ENCODE measurements at places on chromosomes 4 and X. TPM values are rescaled to one million over a fixed set of nuclear protein-coding genes. Genes with fewer than 3 reads are reported as not detected.

The UBL4A gene
- total RNA-seq, result 39.1 TPM

GRCh38 chr4:104446431-104447278, 48.0 kb downstream of the CXXC4 start:
- DNase-seq, result no peak

GRCh38 chr4:4461850-4462249, 74.9 kb downstream of the NSG1 start:
- DNase-seq, result no peak

The PHKA1 gene
- not detected for total RNA-seq

DNA sequence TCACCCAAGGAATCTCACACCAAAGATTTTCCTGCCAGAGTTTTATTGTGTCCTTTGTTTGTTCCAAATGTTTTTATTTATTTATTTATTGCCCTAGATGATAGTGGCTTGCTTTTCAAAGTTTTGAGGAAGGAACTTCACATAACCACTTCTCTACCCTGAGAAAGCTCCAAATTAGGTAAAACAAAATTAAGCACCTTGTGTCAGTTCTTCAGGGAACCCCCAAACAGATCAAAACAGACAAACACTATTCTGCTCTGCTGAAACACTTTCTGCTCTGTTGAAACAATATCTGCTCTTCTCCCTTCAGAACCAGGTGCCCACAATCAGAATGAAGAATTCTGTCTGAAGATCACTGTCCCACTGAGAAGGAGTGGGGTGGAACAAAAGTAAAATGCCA, 16.5 kb upstream of the CYBB start:
- DNase-seq, result no peak

The GRIPAP1 gene
- 19.5 TPM for total RNA-seq

GRCh38 chrX:135354288-135354687, 45.0 kb downstream of the ETDC start:
- no peak for DNase-seq

The GPR82 gene
- total RNA-seq, result not detected

- DNase-seq, result no peak
Measured at GRCh38 chrX:154600759-154601374, 15.9 kb downstream of the CTAG1A start.

- no peak for DNase-seq
Measured at GRCh38 chrX:100939333-100939732, 10.6 kb upstream of the XKRX start.

GRCh38 chr4:149102765-149103164, 660.6 kb upstream of the NR3C2 start:
- no peak for DNase-seq

- DNase-seq, result no peak
Measured at GRCh38 chrX:107747596-107748161, 27.9 kb downstream of the TSC22D3 start.

DNA sequence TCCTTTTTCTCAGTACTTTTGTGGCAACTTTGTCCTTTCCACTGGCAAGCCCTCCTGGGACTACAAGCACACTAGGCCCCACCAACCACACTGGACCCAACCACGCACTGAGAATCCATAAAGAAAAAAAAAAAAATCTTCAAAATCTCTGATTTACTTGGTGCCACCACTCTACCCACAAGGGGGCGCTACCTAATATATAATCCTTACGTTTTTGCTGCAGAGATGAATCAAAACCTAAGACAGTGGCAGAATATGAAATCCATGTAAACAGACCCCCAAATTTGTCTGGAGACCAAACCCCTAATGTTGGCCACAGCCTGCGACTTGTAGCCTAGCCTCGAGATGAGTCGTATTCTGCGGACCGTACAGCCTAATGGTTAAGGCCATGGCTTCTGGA, 63.5 kb upstream of the ARHGAP36 start:
- no peak for DNase-seq

GRCh38 chr4:148359769-148360168, 82.4 kb downstream of the NR3C2 start:
- DNase-seq, result no peak

DNA sequence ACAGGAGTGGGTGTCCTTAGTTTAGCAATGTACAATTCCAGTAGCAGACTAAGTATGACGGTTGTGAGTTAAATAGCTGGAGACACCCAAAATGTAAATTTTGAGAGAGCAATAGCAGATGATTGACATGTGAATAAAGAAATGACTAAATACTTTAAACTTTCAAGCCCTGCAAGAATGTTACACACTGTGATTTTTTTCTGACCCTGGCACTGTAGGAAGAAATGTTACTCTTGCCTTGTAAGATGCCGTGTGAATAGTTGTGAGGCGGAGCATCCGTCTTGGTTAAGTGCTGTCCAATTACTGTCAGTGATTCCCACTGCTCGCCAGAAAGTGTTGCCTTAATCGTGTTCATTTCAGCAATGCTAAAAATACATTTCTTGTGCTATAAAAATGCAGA, 1248.1 kb downstream of the RAPGEF2 start:
- DNase-seq, result no peak

- DNase-seq, result no peak
Measured at GRCh38 chrX:1534301-1535168, 2.5 kb downstream of the P2RY8 start.

Data from SJSA1 (cell line).